ENCODE measurements at places on chromosomes 4 and X.

GRCh38 chr4:140697709-140698560, 58.2 kb downstream of the TBC1D9 start:
- no peak for DNase-seq

DNA sequence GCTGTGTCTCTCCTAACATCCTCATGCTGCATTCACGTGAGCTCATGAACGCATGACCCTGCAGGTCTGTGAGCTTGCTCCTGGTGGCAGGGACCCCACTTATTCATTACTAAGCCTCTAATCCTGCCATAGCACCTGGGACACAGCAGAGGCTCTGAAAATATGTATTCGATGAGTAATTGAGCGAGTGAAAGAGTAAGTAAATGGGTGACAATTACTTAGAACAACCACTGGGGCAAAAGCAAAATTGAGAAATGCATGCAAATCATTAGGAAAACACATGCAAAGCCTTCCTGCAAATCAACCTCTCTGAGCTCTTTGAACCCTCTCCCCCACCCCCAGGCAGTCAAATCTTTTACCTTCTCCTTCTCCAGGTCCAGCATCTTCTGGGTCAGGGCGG, 23.6 kb upstream of the C4orf50 start:
- DNase-seq: no peak

DNA sequence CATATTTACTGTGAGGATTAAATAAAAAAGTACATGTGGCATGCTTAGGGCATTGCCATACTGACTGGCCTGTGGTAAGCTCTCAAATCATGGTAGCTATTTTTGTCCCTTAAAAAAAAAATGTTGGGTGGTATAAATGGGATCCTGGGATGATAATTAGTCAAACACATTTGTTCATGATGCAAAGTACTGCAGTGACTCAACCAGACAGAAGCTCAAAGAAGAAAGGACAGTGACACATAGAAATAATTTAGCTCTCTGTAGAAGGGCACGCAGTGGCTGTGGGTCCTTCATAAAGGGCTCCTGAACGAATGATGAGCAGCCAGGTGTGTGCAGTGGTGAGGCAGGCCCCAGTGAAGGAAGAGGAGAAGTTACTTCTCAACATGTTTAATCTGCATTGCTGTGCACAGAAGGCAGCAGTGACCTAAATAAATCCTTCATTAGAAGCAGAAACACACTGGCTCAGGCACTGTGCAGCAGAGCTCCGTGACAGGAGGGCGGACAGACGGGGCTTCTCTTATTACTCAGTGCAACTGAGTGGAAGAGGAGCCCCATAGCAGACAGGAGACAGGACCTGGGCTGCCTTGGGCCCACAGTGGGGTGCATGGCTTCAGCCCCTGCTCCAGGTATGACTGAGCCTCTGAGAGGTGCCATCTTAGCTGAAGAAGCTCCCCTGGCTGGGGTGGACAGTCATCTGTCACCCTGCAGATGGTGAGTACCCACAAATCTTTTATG, 20.3 kb downstream of the HS3ST1 start:
- DNase-seq: no peak

GRCh38 chr4:37928426-37929416, 31.5 kb upstream of the PTTG2 start:
- DNase-seq: no peak

GRCh38 chr4:8779490-8779932, 92.1 kb downstream of the HMX1 start:
- no peak for DNase-seq

GRCh38 chr4:145679520-145679919, 426 bp upstream of the C4orf51 start:
- no peak for DNase-seq

DNA sequence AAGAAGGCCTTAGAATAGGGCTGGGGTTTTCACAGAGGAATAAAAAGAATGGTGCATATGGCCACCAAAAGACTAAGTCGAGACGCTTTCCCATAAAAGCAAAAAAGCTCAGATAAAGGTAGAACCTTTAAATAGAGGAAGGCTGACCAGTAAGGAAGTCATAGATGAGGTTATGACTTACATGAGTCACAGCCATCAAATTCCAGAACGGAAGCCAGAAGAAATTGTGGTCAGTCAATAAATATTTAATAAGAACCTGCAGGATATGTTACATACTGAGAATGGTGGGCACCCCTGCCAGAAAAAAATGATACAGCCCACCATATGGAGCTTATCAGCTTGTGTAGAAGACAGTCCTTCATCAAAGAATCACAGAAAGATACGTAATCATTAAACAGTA, 120.1 kb downstream of the MANBA start:
- no peak for DNase-seq

- DNase-seq: no peak
Measured at GRCh38 chr4:26005764-26006163, 91.7 kb downstream of the SMIM20 start.

- no peak for DNase-seq
Measured at GRCh38 chr4:183142571-183143550, 43.8 kb downstream of the WWC2 start.

DNA sequence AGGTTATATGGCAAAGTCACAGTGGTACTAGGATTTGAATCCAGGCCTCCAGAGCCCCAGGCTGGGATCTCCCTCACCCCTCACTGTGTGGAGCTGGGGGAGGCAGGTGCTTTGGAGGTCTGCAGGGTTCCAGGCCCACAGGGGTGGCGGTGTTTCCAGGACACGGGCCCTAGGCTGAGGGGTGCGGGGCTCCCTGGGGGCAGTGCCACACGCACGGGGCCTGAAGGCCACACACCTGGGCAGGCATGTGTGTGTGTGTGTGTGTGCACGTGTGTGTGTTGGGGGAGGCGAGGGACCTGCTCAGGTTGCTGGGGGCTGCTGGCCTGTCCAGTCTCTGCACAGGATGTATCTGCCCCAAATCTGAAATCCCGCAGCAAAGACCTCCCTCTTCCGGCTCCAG, 18.8 kb downstream of the SH3TC1 start:
- no peak for DNase-seq

DNA sequence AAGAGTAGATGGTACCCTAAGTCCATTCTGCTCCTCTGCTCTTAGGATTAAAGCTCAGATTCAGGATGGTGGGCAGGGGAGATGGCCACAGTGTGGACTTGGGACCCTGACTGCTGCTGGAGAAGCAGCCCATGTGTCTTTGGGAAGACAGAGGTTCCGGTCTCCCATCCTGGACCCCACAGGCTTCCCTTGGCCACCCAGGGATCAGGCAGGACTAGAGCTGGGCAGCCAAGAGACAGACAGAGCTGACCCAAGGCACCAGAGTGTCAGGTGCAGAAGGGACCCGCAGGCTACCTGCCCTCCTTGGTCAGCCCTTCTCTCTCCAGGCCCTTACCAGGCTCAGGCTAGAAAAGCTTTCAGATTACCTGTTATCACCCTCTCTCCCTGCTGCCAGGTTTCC, 25.7 kb upstream of the SHROOM4 start:
- no peak for DNase-seq

DNA sequence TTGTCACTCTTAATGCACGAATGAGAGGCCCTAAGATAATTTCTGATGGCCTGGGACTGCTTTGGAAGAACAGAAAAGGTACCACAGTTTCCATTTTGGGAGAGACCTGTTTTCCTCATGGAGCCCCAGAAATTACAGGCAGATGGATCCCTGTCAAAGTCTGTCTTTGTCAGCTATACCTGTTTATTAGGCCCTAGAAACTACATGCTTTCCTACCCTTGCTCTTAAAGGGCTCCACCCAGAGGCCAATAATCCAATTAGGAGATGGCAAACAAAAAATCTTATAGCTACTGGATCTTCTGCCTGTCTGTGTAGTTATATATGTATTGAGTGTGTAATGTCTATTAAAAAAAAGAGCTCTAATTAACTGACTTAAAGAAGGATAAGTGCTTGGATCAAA, 141.3 kb downstream of the NR3C2 start:
- DNase-seq: no peak

DNA sequence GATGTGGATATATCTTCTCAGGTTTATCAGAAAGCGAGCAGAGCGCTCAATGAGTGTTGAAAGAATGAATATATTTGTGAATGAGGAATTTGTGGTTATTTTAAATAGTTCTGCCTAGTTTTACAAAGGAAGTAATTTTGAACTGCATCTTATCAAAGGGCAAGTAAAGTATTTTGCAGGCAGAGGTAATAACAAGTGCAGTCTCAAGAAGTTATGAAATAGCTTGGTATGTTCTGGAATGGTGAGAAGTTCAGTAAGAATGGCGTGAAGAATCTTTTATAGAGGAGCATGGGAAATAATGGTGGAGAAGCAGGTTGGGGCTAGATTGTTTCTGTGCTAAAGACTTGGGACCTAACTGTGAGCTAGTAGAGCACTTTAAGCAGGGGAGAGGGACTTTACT, 10.9 kb downstream of the TMA16 start:
- no peak for DNase-seq

GRCh38 chr4:184902550-184902949, 76.8 kb upstream of the ACSL1 start:
- no peak for DNase-seq

DNA sequence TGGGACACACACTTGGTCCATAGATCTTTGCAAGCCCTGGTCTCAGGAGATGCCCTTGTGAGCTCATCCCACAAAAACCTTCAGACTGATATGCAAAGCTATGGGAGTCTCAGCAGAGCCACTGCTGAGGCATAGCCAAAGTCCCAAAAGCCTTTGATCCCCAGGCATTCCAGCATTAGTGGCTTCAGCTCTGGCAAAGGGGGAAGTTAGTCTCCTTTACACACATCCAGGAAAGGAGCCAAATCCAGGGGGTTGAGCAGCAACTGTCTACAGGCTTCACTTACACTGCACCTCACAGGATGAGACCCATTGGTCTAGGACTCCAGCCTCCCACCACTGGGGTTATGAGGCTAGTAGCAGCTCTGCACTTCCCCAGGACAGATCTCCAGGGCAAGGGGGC, 14.0 kb downstream of the PF4 start:
- DNase-seq: no peak

DNA sequence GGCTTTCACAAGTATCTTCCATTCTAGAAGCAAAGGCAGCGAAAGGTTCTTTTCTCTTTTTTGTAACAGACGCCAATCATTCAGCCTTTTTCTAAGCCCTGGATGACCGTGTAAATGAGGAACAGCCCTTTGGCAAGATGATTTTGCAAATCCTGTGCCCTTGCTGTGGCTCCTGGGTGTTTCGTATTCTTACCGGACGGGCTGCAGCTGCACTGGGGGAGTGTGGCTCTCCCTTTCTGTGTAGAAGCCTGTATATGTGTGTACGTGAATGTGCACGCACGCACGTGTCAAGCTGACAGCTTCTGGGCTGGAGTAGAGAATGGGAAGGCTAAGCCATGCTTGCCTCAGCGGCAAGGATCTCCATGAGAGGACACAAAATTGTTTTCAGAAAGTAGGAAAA, 8.2 kb downstream of the GRPEL1 start:
- no peak for DNase-seq

GRCh38 chr4:37649268-37649667, 36.9 kb downstream of the RELL1 start:
- no peak for DNase-seq

DNA sequence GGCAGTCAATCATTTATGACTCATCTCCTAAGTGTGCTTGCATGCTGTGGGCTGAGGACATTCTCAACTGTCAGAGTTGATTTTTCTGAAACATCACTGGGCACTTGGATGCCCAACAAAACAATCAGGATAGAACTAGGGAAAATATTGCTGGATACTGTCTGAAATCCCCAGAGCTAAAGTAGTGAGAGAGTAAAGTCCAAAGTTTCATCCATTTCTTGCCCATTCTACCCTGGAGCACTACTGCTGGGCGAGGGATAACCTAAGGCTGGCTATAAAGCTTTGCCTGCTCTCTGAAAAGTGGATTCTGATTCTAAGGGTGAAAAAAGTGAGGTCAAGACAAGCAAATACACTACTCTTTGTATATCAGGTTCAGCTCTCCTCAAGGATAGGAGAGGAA, 279.6 kb upstream of the EDA2R start:
- no peak for DNase-seq

GRCh38 chrX:134908356-134908755, 82.4 kb upstream of the SMIM10 start:
- no peak for DNase-seq

- DNase-seq: no peak
Measured at GRCh38 chr4:178090640-178091411, 648.6 kb upstream of the AGA start.

- no peak for DNase-seq
Measured at GRCh38 chr4:91497892-91498291, 805.9 kb upstream of the GRID2 start.

GRCh38 chr4:6595897-6596537, 21.0 kb downstream of the MAN2B2 start:
- DNase-seq: no peak

- no peak for DNase-seq
Measured at GRCh38 chr4:974668-975067, 1.3 kb upstream of the DGKQ start.

DNA sequence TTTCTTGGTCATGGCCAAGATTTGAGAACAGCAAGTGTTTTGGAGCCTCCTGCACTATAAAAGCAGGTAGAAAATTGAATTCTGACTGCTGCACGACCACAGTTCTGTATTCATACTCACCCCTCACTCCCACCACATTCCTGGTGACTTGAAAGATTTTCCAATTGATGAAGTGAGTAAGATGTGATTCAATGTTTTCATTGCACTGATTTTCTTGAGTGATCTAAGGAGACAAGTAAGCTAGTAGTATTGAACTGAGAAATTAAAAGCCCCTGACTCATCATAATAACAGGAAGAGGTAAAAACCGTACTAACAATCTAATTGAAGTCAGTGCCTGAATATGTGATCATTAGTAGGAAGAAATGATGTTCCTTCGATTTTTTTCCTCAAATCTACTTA, 6.1 kb upstream of the SEC24D start:
- no peak for DNase-seq

GRCh38 chrX:96843566-96843965, 40.1 kb upstream of the RPA4 start:
- no peak for DNase-seq

- no peak for DNase-seq
Measured at GRCh38 chr4:119735165-119735651, 106.6 kb upstream of the PDE5A start.

DNA sequence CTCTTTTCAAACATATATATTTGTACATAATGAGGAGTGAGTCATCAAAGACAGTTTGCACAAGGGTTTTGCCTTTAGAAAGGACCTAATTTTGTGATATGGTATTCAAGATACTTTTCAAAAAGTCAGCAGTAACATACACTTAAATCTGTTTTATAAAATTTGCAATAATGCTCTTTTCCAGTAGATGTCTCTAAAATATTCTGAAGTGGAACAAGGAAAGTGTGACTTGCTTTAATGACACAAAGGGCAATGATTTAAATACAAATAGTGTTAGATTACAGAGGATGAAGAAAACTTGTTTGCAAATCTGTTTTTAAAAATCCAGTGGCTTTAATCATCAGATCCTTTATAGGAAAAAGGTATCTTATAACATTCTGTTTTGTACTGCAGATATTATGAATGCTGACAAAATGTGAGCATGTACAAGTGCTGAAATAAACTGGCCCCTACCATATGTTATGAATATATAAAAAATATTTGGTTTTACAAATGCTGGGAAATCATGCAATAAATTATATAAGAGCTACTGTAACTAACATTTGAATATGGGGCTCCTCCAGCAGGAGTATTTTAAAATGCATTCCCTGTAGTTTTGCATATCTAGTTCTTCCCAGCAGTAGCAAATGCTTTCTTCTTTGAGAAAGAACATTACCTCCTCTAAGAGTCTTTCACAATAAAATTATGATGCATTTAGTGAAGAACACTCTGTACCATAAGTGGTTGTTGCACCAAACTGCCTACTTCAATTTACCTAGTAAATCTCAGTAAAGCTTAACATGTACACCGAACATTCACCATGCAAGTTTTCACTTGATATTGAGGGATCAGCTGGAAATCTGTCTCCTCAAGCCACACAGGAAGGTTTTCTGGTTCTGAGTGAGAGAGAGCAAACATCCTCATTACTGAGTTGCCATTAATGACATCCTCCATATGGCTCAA, 20.2 kb downstream of the MMRN1 start:
- DNase-seq: no peak
